ENCODE measurements at places on chromosomes 16 and 17.
A peak's percentile ranks its signal among the peaks of the same experiment; 100 is the strongest.

- DNase-seq, result peak; percentile 43
Observed at GRCh38 chr17:17606416-17607000, 15.0 kb upstream of the PEMT start.

GRCh38 chr17:42566215-42566882 is 551 bp upstream of the MLX start:
- DNase-seq, result no peak

GRCh38 chr17:44331249-44331760 is 6.7 kb upstream of the SLC25A39 start:
- peak; percentile 58 for DNase-seq

DNA sequence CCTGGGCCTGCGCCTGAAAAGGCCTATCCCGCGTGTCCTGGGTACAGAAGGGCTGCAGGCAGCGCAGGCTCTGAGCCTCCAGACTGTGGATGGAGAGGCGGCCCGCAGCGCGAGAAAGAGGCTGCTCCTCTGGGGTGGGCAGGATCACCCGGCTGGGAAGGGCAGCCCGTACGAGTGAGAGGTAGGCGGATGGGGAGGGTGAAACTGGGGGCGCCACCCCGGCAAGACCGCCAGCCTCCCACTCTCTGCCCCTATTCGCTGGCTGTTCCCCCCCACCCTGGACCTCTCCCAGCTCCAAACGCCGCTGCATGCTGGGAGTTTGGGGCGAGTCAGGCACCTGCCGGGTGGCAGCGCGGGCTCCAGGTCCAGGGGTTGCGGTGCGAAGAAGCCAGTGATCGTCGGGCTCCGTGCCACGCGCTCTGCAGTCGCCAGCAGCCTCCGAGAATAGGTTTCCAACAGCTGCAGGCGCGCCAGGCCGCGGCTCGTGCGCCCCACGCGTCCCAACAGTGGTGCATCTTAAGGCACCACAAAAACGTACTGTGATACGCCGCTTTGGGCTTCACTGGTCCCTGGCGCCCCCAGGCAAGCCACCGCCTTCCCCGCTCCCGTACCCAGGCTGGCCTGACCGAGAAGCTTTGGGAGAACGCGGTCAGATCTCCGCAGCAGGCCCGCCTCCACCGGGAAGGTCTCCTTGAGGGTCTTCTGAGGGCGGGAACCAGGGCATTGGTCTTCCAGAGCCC is 1.1 kb downstream of the NOXO1 start:
- DNase-seq, result no peak

GRCh38 chr17:61410141-61411010 is 10.7 kb downstream of the TBX2 start:
- peak; percentile 60 for DNase-seq

DNA sequence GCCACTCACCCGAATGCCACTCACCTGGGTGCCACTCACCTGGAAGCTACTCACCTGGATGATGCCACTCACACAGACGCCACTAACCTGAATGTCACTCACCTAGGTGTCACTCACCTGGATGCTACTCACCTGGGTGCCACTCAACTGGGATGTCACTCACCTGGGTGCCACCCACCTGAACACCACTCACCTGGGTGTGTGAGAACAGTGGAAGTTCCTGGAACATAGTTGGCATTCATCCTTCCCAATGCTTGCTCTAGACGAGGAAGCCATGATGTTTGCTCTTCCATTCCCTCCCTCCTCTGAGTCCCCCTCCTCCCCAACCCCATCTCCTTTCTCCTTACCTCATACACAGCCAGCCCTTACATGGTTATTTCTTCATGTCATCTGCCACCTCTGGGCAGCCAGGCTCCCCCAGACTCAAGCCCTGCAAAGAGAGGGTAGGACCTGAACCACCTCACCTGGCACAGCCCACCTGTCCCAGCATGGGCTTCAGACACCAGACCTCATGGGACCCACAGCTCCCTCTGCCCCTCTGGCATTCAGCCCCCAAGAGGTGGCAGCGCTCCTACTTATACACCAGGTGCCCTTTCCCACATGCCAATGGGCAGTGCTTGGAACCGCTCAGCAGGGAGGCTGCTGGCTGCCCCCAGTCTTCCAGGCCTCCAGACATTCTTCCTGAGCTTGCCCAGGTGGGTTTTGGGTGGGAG is 171.8 kb upstream of the FOXF1 start:
- no peak for DNase-seq

DNA sequence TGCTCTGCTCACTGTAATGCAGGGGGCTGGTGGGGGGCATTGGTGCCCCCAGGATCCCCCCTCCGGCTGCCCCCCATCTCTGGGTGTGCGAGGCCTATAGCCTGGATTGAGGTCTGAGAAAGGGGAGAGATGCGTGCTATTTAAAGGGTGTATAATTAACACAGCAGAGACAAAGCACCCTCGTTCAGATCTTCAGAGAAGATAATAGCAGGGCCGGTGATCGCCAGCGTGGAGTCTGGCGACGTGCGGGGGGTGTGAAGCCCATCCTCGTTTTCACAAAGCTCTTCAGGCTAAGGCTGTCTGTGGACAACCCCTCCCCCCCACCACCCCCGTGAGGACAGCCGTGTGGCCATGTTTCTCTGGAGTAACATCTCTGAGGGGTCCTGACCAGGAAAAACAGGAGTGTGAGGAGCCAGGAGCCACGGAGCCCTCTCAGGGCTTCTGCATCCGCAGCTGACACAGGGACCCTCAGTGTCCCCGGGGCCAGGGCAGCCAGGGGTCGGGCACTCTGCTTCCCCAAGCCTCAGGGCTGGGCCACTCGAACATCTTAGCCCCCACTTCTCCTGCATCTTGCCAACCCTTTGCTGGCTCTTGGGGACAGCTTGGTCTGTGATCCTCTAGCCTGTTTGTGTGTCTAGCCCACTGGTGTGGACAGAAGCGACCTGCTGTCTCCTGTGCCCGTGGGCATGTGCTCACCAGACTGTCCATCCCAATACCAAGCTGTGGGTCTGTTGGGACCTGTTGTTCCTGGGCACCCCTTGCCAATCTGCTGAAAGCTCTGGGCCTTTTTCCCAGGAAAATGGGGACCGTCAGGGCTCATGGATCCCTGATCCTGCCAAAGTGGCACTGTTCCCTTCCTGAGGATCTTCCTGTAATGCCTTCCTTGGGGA is 58.9 kb downstream of the BAIAP2 start:
- DNase-seq, result no peak

DNA sequence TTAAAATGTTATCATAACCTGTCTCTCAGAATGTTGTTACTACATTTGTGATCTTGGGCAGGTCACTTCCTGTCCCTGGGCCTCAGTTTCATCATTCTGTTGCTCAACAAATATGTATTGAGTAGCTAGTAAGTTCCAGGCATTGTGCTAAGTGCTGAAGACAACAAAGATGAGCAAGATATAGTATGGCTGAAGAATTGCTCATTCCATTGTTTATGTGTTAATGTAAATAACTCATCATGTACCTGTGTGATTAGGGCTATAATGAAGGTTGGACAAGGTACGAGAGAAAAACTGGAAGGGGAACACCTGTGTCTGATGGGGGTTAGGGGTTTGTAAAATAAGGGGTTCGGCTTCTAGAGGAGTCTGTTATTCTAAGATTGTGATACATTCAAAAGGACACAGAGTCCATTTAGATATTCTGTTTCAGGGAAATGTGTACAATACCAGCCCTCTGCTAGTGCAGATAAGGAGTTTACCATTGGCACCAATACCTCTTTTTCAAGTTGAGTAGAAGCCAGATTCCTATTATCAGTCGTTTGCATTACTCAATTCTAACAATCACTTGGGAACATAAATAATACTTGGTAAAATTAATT is 20.0 kb downstream of the TUBG1 start:
- DNase-seq, result no peak

- DNase-seq, result peak; percentile 97
Observed at GRCh38 chr16:49643429-49644144, 212.3 kb downstream of the ZNF423 start.

- no peak for DNase-seq
Observed at GRCh38 chr17:28689011-28689410, 22.7 kb downstream of the PROCA1 start.

DNA sequence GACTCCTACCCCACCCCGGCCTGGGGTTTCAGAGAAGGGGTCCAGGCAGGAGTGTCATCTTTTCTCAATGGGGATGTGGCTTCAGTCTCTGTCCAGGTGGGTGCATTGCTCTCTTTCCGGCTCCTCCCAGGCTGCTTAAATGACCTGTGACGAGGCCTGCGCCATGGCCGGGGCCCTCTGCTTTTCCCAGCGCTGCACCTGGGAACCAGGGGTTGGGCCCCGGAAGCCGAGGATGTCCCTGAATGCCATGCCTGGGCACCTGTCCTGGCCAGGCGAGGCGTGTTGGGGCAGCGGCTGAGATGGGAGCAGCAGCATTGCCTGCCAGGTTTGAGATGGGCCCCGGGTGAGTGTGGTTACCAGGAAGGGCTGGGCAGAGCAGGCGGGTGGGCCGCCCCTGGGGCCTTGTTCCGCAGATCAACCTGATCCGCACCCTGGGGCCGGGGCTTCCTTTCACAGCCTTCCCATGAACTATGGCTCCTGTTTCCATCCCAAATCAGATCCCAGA is 147.4 kb downstream of the SEC14L1 start:
- DNase-seq, result no peak

GRCh38 chr16:5928476-5929065 is 831.0 kb upstream of the EEF2KMT start:
- DNase-seq, result no peak

- peak; percentile 49 for DNase-seq
Observed at GRCh38 chr17:35568561-35568960, 7.9 kb upstream of the SLFN14 start.

DNA sequence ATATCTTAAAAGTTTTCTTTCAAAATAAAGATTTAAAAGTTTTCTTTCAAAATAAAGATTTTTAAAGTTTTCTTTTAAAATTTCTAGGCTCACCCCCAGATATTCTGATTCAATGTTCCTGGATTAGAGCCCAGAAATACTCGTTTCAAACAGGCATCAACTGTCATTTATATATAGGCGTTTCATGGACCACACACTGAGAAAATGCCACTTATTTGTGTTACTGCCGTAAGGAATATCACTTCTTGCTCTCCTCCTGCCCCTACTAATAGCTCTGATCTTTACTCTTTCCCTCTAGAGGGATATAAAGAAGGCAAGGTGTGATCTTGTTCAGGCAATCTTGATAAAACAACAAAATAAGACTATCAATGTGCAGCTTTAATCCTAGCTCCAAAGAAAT is 1324.1 kb downstream of the CDH8 start:
- DNase-seq, result peak; percentile 15

DNA sequence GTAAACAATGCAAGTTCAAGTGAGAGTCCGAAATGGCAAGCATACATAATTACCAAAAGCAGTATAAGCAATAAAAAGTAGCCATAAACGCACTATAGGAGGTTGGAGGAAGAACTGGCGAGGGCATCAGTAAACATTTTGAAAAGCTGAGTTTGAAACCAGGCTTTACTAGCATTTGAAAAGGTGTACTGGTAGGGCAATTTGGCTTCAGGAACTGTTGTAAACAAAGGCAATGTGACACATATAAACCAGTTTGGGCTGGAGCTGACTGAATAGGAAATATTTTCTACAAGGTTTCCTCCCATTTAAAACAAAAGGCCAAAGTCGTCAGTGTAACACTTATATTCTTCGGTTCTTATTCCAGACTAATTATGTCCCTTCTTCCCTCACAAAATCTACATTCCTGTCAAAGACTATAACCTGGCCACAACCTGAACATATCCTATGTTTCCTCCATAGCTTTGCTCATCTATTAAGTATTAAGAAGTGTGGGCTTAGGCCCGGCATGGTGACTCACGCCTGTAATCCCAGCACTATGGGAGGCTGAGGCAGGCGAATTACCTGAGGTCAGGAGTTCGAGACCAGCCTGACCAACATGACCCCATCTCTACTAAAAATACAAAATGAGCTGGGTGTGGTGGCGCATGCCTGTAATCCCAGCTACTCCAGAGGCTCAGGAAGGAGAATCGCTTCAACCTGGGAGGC is 7.8 kb downstream of the CBX1 start:
- no peak for DNase-seq

DNA sequence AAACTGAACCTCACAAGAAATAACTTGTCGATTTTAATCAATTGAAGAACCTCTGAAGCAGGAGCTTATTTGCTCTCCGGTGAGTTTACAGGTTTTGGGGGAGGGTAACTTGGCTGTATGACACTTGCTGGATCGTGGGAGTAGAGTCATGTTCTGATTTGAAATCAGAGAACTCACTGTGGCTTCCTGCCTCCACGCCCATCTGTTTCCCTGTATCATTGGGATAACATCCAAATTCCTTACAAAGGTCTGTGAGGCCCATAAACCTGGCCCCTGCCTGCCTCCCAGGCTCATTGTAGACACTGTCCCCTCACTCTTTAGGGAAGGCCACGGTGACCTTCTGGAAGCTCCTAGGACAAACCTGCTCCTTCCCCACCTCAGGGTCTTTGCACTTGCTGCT is 48.3 kb downstream of the C17orf67 start:
- DNase-seq, result peak; percentile 31

- DNase-seq, result no peak
Observed at GRCh38 chr17:9237661-9238301, 216.5 kb downstream of the NTN1 start.

DNA sequence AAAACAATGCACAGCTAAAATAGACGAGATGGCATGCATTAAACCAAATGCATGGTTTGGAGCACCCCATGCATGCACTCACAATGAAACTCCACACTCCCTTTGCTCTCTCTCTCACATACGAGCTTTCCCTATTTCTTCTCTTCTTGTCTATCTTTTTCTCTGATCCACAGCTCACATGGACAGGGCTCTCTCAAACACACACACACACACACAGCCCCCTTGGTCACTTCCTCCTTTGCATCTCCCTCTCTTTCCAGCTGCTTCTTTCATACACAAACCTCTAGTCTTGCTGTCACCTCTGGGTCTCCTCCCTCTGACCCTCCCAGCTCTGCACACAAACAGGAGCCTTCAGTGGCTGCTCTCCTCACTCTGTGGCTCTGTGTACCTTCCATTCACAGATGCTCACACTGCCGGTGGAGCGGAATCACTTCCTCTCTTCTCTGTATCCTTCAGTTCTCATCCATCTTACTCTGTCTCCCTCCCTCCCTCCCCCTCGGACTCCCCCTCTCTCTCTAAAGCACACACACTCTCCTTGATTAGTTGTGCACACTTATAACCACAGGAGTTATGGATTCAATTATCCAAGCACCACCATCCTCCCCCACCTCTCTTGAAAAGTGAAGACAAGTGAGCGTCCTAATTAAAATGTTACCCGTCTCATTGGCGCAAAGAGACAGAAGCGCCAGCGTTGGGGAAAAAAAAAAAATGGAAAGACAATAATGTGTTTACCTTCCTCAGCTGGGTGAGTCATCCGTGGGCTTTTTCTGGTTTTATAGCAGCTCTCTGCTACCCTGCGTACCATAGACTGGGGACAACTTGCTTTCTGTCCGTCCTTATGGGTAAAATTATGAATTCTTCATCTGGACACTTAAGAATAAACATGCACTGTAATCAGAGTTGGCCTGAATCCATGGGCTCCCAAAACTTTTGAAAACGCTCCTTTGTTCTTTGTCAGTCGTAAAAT is 90.8 kb downstream of the SHISA6 start:
- DNase-seq, result peak; percentile 27

GRCh38 chr16:29649588-29650494 is 13.2 kb upstream of the SPN start:
- no peak for DNase-seq

- no peak for DNase-seq
Observed at GRCh38 chr17:64611369-64611768, 50.7 kb downstream of the SMURF2 start.

Data from fibroblast of skin of right biceps (primary cell).